NCI-H69 (cell line): ENCODE measurements at places on chromosomes 13 and 19.

DNA sequence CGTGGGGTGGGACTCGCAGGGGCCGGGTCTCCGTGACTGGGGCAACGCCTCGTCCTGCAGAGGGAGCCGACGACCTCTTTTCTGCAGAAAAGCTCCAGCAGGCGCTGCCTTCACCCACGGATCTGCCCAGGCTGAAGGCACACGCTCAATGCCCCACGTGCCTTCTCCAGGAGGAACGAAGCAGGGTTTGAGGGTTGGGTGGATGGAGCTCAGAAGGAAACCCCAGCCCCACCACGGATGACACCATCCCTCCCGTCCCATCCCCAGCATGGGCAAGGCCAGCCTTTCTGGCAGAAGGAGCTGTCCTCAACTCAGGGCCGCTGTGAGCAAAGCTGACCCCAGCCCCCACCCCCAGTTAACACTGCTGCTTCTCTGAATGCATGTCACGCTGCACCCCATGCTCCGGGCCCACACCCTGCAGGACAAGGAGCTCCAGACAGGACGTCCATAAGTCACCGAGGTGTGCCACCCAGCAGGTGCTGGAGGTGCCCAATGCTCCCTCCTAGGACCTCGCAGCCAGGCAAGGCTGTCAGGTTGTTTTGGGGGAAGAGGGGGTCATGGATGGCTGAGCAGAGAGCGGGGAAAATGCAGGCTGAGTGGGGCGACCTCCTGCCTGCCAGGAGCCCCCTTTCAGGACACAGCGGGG, 7.4 kb downstream of the C19orf25 start:
- peak; percentile 44 for DNase-seq

- DNase-seq = peak; percentile 77
These were observed 193.6 kb downstream of the KCNRG start for GRCh38 chr13:50208826-50209335.

DNA sequence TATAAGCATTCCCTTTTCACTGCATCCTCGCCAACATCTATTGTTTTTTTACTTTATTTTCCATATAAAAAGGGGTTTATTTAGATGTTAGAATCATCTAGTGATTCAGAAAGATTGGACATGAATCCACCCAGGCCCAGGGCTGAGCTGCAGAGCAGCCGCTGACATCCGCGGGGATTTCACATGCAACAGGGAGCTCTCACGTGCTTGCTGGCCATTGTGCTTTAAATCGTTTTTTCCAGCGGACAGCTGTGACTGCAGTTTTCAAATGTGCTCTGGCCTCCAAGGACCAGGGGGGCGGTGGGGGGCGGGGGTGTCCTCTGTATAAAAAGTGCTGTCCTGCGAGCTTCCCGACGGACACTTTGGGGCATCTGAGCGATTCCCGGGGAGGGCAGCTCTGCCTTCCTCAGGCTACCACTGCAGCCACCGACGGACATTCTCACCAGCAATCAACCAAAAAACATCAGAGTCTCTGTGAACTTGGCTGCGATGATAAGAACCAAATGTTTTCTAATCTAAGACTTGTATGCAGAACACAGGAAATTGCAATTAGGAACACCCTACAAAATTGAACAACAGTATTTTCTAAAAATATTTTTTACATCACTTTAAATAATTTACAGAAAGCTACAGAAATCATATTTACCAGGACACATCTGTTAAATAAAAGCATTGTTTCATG, 12.6 kb downstream of the RB1 start:
- no peak for DNase-seq

DNA sequence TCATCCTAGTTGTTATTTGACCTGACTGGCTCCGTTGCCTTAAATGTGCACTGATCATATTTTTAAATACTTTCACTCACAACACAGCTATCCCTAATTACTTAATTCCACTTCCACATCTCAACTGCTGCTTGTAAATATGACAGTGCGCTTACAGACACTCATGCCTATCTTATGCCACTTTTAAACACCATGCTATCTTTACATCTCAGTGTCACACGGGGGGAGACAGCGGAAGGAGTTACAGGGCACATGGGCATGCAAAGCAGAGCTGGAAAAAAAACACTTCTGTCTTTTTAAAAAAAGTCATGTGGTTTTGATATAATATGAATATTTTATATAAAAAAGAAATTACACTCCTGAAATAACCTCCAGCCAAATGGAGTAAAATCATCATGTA, 44.1 kb downstream of the SMAD9 start:
- peak; percentile 21 for DNase-seq

DNA sequence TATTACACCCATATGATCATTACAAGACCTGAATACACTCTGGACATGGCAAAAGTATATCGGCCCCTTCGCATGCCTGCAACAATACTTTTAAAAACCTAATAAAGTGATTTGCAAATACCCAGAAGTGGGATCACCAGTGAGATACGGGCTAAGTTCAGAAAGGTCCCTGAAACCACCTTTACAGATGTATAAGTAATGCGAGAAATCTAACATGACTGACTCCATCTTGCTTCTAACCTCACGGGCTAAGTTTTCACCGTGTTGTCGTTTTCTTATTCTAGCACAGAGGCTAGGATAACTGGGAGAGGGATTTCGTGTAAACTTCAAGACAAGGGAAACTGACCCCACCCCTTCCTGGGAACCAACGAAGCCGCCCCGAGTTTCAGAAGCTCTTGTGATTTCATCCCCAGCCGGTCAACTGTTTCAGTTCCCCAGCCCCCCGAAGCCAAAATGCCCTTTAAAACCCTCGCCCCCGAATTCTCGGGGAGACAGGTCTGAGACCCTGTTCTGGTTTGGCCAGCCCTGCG, 703 bp downstream of the NEK3 start:
- peak; percentile 37 for DNase-seq

- no peak for DNase-seq
These were observed 24.0 kb downstream of the MPND start for GRCh38 chr19:4367336-4367723.

DNA sequence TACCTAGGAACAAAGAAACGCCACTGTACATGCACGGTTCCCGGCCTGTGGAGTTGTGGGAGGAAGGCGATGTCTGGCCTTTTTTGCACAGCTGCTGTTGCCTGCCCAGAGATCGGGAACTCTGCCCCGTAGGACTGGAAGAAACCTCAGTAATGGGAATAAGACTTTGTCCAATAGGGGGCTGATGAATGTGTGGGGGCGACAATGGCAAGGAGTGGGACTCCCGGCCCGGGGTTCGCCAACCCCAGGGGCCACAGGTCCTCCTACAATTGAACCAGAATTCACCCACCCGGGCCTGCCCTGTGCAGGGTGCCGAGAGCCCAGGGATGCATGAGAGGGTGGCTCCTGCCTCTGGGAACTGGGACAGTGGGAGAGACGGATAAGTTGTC, 2.0 kb upstream of the CEBPA start:
- no peak for DNase-seq

- no peak for DNase-seq
These were observed 39.5 kb upstream of the TEX29 start for GRCh38 chr13:111280681-111281585.

DNA sequence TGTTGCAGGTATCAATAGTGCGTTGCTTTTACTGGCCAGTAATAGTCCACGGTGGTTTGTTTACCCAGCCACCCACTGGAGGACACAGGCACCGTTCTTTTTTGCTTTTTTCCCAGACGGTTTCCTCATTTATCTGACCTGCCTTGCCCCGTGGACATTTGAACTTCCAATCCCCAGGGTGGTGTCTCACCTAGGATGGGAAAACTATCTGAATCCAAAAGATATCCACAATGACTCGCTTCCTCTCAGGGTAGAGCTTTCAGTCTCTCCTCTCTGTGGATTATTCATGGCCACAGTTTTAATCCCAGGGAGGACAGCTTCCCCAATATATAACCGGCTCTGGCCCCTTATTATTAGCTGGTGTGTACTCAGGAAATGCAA, 170.8 kb downstream of the FOXO1 start:
- no peak for DNase-seq

GRCh38 chr13:30832377-30832776, 73.7 kb upstream of the MEDAG start:
- no peak for DNase-seq

GRCh38 chr19:51140441-51140840, 1.7 kb upstream of the SIGLEC7 start:
- DNase-seq = no peak

DNA sequence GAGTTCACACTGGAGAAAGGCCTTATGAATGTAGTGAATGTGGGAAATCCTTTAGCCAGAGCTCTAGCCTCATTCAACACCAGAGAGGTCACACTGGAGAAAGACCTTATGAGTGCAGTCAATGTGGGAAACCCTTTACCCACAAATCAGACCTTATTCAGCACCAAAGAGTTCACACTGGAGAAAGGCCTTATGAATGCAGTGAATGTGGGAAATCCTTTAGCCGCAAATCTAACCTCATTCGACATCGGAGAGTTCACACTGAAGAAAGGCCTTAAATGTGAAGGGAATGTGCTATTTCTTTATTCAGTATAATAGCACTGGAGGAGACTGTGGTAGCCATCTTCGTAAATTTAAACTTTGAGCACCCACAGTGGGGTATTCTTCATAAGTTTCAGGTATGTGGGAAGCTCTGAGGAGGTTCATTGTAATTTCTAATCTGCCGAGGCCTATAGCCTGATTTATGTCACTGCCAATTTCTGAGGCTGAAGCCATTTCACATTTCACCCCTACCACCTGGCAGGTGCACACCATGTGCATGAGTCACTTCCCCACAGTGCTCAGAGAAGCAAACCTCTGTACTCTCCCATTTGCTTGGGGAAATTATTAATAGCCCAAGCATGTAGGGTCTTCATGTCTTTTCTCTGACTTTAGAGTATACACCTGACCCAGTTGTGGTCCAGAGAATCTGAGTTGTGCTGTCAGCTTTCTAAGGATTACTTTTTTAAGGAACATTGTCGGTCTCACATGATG, 6.4 kb downstream of the ZNF551 start:
- DNase-seq = no peak

DNA sequence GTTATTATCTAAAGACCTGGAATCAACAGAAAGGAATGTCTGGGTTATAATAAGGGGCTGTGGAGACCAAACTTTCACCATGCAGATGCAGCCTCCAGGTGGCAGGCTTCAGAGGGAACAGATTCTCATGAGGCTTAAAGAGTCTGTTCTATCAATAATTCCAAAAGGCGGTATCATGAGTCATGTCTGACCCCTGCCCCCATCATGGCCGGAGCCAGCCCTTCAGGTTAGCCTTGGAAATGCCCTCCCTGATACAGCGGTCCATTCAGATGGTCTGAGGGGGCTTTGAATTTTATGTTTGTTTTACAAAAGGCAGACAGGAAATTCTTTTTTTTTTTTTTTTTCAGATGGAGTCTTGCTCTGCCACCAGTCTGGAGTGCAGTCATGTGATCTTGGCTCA, 21.7 kb upstream of the LAMP1 start:
- peak; percentile 78 for DNase-seq

DNA sequence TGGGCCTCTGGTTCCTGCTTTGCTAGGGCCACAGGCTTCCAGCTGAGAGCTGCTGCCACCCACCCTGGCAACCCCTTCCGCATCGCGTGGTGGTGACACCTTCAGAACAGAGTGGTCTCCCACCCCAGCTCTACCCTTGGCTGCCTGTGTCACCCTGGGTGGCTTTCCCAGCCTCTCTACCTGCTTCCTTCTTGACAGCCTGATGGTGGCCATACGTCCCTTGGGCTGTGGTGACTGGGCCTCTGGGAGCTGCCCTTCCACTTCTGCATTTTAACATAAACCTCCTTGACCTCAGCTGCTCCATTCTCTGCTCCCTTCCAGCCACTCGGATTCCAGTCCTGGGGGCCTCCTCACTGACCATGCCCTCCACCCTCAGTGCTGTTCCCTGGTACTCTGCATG, 17.0 kb downstream of the PAK4 start:
- no peak for DNase-seq

- DNase-seq = peak; percentile 54
These were observed 6.7 kb downstream of the NANOS3 start for GRCh38 chr19:13883516-13884064.

DNA sequence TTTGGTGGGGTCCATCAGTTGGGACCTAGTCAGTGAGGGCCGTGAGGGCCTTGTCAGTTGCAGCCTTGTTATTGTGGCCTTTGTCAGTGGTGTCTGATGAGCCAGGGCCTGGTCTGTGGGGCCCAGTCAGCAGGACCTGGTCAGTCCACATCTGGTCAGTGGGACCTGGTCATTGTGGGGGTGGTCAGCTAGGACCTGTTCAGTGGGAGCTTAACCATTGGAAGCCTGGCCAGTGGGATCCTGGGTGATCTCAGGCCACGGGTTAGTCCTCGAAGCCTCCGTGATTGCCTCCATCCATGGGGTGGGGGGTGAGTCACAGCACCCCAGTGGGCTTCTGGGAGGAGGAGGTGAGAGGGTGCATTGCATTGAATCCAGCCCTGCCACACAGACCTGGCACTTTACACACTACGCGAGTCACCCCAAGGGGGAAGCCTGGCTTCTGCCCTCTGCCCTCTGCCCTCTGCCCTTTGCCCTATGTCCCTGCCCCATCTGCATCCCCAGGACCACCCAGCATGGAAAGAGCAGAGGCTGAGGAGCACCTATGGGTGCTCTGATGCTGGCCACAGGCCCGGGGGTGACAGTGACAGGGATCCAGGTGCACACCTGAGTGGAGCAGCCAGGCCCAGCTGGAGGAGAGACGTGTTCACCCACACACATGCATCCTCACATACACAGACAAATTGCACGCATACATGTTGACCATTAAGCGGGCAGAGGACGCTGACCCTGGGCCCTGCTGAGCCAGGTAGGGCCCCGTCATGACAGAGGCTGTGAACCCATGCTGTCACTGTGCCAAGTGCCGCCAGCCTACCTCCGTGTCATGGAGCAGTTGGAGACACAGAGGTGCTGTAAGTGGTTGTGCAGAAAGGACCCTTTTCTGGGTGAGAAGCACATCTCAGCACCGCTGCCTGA, 59.8 kb upstream of the TPM4 start:
- no peak for DNase-seq

DNA sequence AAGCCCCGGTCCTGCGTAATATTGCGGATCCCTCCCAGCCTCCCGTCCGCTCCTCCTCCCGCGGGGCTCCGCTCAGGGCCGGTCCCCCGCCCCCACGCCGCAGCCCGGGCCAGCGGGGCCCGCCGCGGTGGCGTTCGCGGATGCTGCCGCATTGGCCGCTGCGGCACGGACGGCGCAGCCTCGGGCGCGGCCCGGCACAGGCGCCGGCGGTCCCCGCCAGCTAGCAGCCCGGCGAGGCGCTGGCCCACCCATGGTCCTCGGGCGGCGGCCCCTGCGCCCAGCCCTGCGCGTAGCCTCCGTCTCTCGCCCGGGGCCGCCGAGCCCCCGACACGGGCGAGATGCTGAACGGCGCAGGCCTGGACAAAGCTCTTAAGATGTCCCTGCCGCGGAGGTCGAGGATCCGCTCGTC, at the start of gene ATP8A2:
TSS of gene ATP8A2 (plus strand) at position 100 of the 409 bp plus-strand sequence. CDS start at position 339, 239 bp downstream.
- peak; percentile 28 for DNase-seq

DNA sequence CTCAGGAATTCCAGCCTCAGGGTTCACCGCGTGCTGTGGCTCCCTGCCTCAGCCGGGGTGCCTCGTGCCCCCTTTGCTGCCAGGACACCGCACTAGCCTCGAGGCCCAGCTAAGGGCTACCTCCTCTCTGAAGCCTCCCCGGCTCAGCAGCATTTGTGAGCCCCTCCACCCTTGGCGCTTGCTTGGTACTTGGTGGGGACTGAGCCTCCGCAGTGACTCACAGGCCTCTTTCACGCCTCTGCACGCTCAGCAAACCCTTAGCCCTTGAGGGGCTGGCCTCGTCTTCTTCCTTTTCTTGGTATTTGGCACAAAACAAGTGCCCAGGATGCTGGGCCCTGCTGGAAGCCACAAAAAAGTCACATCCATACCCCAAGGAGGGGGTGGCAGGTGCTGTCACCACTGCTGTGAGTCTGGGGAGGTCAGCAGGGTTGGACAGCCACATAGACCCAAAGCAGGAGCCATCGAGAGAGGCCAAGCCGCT, 85.4 kb upstream of the TM9SF2 start:
- DNase-seq = no peak
